ENCODE measurements at places on chromosomes 5 and 9. TPM values are rescaled to one million over a fixed set of nuclear protein-coding genes. Genes with fewer than 3 reads are reported as not detected.

PKD2L2 gene
- not detected for total RNA-seq

C9orf153 gene
- 1.3 TPM for total RNA-seq

EQTN gene
- total RNA-seq = 0.58 TPM

EDIL3 gene
- 154 TPM for total RNA-seq

DMRT3 gene
- 1.2 TPM for total RNA-seq

PCDHGA5 gene
- total RNA-seq = 7.5 TPM

LCN12 gene
- total RNA-seq = 0.71 TPM

LPAR1 gene
- 97.7 TPM for total RNA-seq

MEF2C gene
- 186 TPM for total RNA-seq

IFNA13 gene
- total RNA-seq = not detected

HAPLN1 gene
- total RNA-seq = 3.5 TPM

PAIP2 gene
- 77.6 TPM for total RNA-seq

DNA sequence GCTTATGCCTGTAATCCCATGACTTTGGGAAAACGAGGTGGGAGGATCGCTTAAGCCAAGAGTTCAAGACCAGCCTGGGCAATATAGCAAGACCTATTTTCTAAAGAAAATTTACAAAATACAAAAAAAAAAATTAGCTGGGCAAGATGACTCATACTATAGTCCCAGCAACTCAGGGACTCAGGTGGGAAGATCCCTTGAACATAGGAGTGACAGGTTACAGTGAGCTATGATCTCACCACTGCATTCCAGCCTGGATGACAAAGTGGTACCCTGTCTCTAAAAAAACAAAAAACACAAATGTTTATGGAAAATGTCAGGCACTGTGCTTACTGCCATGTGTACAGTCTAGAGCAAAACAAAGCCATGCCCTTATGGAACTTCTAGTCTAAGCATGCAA, 823.3 kb upstream of the DMAC1 start:
- H3K27me3 ChIP-seq = no peaks in the 10 kb centered on the region
- peaks cover 1% of the 10 kb centered on the region for H3K4me1 ChIP-seq
- no peak overlapping the region for H3K27ac ChIP-seq

DNA sequence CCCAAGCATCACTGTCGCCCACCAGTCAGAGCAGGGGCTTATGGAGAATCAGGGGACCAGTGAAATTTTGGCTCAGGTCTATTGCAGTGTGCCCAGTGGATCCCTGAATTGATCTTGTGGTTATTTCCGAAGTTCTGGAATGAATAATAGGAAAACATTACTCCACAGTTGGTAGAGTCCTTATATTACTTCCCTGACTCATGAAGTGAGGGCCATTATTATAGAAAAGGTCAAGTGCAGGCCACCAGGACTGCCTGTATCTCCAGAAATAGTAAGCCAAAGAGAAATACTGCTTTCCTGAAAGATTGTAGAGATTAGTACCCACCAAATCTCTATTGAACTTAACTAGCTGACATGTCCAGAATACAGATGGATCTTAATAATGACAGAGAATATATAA, 335.0 kb downstream of the NPR3 start:
- H3K4me1 ChIP-seq = no peaks in the 10 kb centered on the region
- H3K27ac ChIP-seq = no peak overlapping the region
- H3K4me3 ChIP-seq = no peak overlapping the region
- no peaks in the 10 kb centered on the region for H3K36me3 ChIP-seq

- H3K4me3 ChIP-seq = no peak overlapping the region
- no peak overlapping the region for H3K27ac ChIP-seq
- peaks cover 2% of the 10 kb centered on the region for H3K36me3 ChIP-seq
- H3K4me1 ChIP-seq = no peaks in the 10 kb centered on the region
Measured at GRCh38 chr9:18776836-18777820, 255.9 kb downstream of the SAXO1 start.

- no peaks in the 10 kb centered on the region for H3K36me3 ChIP-seq
- DNase-seq = no peak
- no peaks in the 10 kb centered on the region for H3K4me1 ChIP-seq
- H3K27ac ChIP-seq = no peak overlapping the region
Measured at GRCh38 chr5:148214665-148215185, 11.9 kb downstream of the SPINK6 start.

DNA sequence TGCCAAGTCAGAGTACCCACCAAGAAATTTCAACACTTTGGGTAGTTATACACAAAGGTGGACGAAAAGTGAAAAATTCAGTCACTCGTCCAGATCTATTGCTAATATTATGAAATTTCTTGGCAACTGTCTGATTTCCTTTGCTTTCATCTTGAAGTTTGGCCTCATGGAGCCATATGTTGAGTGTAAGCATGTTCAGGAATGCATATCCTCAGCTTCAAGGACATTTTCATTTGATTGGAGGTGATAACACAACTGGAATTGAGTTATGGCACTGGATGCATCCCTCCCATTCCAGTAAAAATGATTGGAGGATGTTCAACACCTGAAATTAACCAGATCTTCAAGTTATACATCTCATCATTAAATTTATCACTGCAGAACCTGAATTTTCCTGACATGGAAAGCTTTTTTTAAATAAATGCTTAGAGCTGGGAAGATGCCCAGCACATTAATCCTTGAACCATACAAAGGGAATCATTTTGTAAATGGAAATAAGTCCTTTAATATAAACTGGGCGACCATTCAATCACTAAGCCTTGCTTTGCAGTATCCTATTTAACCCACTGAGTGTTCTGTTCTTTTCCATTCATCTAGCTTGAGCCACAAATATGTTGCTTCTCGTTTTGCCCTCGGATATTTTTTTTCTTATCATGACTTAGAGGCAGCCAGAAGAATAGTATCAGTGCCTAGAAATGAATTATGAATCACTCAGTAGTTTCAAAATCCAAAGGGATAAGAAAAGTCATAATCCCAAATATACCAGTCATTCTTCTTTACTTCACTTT, 273.7 kb upstream of the PIK3R1 start:
- H3K36me3 ChIP-seq = no peaks in the 10 kb centered on the region
- peaks cover 10% of the 10 kb centered on the region for H3K4me1 ChIP-seq
- no peak overlapping the region for H3K27ac ChIP-seq
- no peak for DNase-seq

DNA sequence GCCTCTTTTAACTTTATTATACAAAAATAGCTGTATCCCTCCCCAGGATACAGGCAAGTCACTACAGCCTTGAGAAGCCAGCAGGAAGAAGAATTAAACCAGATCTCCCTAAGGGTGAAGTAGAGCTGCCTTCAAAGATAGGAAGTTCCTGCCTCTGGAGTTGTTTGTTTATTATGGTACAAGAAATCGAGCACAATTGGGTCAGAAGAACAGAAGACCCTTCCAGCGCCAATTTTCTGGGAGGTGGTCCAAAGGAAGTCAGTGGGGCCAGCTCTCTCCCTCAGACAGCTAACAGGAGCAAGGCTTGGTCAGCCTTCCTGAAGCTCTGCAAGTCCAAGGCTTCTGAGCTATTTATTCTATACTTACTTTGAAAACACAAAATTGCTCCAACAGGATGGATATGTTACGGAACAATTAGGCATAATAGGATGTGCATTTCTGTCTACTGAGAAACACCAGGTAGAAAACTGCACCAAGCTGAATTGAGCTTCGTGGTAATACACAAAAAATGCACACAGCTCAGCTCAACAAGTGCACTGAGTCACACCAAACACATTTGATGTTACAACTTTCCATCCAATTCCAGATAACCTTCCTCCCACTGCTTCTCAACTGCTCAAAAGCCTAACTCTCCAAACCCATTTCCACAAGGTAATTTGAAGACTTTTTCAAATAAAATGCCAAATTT, 16.0 kb downstream of the SERINC5 start:
- DNase-seq = no peak
- H3K27ac ChIP-seq = no peak overlapping the region
- no peaks in the 10 kb centered on the region for H3K4me1 ChIP-seq
- H3K4me3 ChIP-seq = no peak overlapping the region

DNA sequence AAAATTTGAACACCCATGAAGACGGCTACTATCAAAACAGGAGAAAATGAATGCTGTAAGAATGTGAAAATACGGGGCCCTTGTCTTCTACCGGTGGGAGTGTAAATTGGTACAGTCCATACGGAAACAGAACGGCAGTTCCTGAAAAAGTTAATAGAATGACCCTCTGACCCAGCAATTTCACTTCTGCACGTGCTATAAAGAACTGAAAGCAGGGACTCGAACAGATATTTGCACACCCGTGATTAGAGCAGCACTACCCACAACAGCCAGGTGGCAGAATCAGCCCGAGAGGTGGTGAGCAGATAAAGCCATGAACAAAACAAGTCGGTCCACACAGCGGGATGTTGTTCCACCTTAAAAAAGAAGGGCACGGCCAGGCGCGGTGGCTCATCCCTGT, 22.6 kb upstream of the SLC12A7 start:
- no peaks in the 10 kb centered on the region for H3K36me3 ChIP-seq
- no peak for DNase-seq
- H3K4me3 ChIP-seq = no peak overlapping the region
- no peaks in the 10 kb centered on the region for H3K27me3 ChIP-seq
- H3K27ac ChIP-seq = no peak overlapping the region

DNA sequence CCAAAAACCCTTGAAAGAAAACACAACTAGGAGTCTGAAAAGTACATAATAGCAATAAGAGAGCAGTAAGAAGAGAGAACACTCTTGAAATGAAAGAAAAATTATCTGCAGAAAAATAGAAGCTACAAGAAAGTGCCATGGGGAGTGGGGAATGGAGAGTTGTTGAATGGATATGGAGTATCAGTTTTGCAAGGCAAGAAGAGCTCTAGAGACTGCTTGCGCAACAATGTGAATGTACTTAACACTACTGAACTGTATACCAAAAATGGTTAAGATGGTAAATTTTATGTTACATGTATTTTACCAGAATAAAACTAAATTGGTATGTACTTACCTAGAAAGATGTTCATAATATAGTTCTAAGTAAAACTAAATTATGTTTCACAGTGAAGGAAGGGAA, 54.8 kb upstream of the RASGRF2 start:
- H3K4me1 ChIP-seq = no peaks in the 10 kb centered on the region
- DNase-seq = no peak
- H3K36me3 ChIP-seq = no peaks in the 10 kb centered on the region
- no peaks in the 10 kb centered on the region for H3K27me3 ChIP-seq
- H3K4me3 ChIP-seq = no peak overlapping the region
- no peak overlapping the region for H3K27ac ChIP-seq

GRCh38 chr5:32044939-32045338, 129.2 kb downstream of the GOLPH3 start:
- no peaks in the 10 kb centered on the region for H3K27me3 ChIP-seq
- no peak overlapping the region for H3K4me3 ChIP-seq
- H3K27ac ChIP-seq = no peak overlapping the region
- no peaks in the 10 kb centered on the region for H3K36me3 ChIP-seq

DNA sequence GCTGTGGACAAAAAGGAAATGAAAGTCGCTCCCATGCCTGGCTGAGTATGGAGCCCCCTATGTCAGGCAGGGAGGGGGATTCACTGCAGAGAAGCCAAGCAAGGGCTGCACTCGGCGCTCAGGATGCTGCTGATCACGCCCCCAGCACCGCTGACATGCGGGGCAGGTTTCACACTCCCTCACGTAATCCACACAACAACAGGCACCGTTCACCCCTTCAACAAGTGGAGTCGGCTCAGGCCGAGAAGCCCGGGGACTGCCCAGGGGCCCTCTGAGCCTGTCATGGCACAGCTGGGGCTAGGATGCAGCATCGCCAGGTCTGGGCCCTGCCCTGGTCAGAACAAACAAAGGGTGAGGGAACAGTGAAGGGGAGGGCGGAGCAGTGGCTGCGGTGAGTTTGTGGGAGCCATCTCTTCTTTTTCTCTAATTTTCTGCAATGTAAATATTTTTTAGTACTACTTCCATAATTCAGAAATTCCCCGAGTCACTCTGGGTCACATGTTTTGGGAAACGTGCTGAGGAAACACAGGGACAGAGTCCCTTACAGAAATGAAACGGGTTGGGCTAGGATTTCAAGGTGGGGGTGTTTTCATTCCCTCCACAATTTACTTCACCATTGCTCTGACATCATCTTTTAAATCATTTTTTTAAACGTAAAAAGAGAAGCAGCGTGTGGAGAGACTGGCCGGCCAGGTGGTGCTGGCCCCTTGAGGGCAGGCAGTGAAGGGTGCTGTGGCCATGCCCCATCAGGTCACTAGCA, 49.8 kb downstream of the PRRT1B start:
- H3K4me3 ChIP-seq = no peak overlapping the region
- H3K4me1 ChIP-seq = no peaks in the 10 kb centered on the region
- H3K27me3 ChIP-seq = no peaks in the 10 kb centered on the region
- H3K36me3 ChIP-seq = peaks cover 13% of the 10 kb centered on the region

GRCh38 chr5:96338091-96338490, 95.0 kb downstream of the PCSK1 start:
- H3K27me3 ChIP-seq = no peaks in the 10 kb centered on the region
- H3K4me1 ChIP-seq = peaks cover 17% of the 10 kb centered on the region
- H3K27ac ChIP-seq = no peak overlapping the region
- no peaks in the 10 kb centered on the region for H3K36me3 ChIP-seq
- no peak for DNase-seq

GRCh38 chr5:102589661-102590060, 90.9 kb upstream of the SLCO6A1 start:
- no peak overlapping the region for H3K4me3 ChIP-seq
- DNase-seq = no peak
- H3K27me3 ChIP-seq = no peaks in the 10 kb centered on the region
- H3K4me1 ChIP-seq = no peaks in the 10 kb centered on the region

GRCh38 chr5:96747720-96748119, 60.0 kb downstream of the ERAP1 start:
- H3K27me3 ChIP-seq = no peaks in the 10 kb centered on the region
- peaks cover 12% of the 10 kb centered on the region for H3K36me3 ChIP-seq
- H3K4me3 ChIP-seq = no peak overlapping the region
- H3K4me1 ChIP-seq = no peaks in the 10 kb centered on the region

GRCh38 chr5:179879003-179879689, 20.5 kb upstream of the MRNIP start:
- no peaks in the 10 kb centered on the region for H3K36me3 ChIP-seq
- no peaks in the 10 kb centered on the region for H3K27me3 ChIP-seq
- no peak for DNase-seq
- H3K27ac ChIP-seq = no peak overlapping the region
- H3K4me3 ChIP-seq = no peak overlapping the region

- H3K4me3 ChIP-seq = peak overlapping the region; percentile 97
- peaks cover 8% of the 10 kb centered on the region for H3K4me1 ChIP-seq
- H3K36me3 ChIP-seq = no peaks in the 10 kb centered on the region
- DNase-seq = no peak
Measured at GRCh38 chr5:141617682-141618029, 1.1 kb downstream of the DIAPH1 start.

GRCh38 chr5:179805529-179806249, 977 bp downstream of the MGAT4B start:
- no peaks in the 10 kb centered on the region for H3K4me1 ChIP-seq
- no peaks in the 10 kb centered on the region for H3K36me3 ChIP-seq
- H3K4me3 ChIP-seq = peak overlapping the region; percentile 98
- no peak overlapping the region for H3K27ac ChIP-seq
- peak; percentile 73 for DNase-seq
- H3K27me3 ChIP-seq = no peaks in the 10 kb centered on the region

GRCh38 chr5:135388860-135389435, 10.1 kb downstream of the MACROH2A1 start:
- no peak for DNase-seq
- no peaks in the 10 kb centered on the region for H3K27me3 ChIP-seq
- peaks cover 3% of the 10 kb centered on the region for H3K4me1 ChIP-seq
- no peak overlapping the region for H3K4me3 ChIP-seq
- H3K27ac ChIP-seq = no peak overlapping the region
- peaks cover 2% of the 10 kb centered on the region for H3K36me3 ChIP-seq
